Fibroblast of mammary gland (primary cell): ENCODE measurements at places on chromosomes 4 and X.
A peak's percentile ranks its signal among the peaks of the same experiment; 100 is the strongest.

- peak; percentile 16 for DNase-seq
These were observed 147.7 kb downstream of the DCK start for GRCh38 chr4:71141125-71141524.

DNA sequence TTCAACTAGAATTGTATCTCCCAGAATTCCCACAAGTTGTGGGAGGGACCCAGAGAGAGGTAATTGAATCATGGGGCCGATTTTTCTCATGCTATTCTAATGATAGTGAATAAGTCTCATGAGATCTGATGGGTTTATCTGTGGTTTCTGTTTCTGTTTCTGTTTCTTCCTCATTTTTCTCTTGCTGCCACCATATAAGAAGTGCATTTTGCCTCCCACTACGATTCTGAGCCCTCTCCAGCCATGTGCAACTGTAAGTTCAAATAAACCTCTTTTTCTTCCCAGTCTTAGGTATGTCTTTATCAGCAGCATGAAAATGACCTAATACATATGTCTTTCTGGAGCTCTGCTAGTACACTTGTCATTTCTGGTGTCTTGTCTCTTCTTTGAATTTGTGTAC is 22.1 kb upstream of the OR13H1 start:
- DNase-seq = no peak

GRCh38 chrX:7028246-7028645 is 119.3 kb upstream of the STS start:
- DNase-seq = peak; percentile 28

DNA sequence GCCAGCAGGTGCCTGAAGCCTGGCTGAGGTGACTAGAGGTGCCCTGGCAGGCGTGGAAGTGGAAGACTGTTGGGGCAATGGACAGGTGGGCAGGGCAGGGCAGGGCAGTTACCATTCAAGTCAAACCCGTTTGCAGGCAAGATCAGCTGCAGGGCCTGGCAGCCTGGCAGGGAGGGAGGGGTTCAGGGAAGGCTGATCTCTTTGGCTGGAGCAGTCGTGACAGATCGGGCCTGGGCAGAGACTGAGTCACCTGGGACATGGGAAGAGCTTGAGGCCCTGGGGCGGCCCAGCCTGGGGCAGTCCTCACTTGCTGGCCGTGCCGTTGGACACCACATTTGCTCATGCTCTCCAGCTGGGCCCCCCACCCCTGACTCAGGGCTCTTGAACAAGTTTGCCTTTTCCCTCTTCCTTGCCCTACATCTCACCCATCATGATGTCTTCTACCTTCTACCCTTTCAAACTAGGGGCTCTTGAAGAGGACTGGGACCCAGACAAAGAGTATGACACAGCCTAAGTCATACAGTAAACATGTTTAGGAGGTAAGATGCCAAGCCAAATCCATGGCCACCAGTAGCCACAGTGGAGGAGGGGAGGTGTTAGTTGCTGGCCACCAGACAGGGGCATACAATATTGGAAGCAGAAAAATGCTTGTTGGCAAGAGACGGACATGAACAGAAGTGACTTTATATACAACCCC is 2.0 kb upstream of the ZNF185 start:
- DNase-seq = no peak

GRCh38 chrX:9885150-9885549 is 82.0 kb upstream of the CLDN34 start:
- peak; percentile 59 for DNase-seq

DNA sequence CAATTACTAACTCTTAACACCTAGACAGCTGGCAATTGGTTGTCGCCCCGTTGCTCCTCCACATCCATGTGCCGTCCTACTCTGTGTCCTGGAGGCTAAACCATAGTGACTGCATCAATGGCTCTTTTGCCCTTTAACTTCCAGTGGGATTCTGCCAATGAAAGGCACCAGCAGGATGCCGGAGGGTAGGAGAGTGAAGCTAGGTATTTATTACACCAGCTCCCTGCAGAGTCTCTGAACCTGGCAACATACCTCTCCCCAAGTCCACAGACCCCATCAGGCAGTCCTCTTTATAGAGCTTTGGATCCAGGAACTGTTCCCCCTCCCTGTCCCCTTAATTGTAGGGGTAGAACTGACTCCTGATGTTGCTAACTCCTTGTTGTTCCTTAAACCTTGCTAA is 426.8 kb downstream of the HNRNPD start:
- no peak for DNase-seq
